ENCODE measurements at places on chromosomes 7 and 10.
A peak's percentile ranks its signal among the peaks of the same experiment; 100 is the strongest.

DNA sequence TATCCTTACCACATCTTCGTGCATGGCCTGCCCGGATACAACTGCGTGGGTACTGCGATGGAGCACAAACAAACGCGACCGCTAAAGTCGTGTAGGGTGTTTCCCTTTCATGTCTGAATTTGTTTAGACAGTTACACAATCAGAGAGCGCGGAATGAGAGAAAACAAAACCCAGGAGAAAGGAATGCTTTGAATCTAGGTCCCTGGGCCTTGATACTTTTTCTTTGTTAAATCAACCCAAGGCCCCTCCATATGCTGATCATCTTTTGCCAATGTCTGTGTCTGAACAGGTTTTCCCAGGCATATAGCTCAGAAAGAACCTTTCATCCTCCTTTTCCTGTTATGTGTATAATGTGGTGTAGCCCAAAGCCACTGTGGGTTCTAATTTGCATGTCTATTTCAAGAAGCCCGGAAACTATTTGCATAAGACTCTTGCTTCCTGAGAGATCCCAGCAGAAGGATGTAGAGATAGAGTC is 145.8 kb downstream of the FRMD4A start:
- DNase-seq, result peak; percentile 79

DNA sequence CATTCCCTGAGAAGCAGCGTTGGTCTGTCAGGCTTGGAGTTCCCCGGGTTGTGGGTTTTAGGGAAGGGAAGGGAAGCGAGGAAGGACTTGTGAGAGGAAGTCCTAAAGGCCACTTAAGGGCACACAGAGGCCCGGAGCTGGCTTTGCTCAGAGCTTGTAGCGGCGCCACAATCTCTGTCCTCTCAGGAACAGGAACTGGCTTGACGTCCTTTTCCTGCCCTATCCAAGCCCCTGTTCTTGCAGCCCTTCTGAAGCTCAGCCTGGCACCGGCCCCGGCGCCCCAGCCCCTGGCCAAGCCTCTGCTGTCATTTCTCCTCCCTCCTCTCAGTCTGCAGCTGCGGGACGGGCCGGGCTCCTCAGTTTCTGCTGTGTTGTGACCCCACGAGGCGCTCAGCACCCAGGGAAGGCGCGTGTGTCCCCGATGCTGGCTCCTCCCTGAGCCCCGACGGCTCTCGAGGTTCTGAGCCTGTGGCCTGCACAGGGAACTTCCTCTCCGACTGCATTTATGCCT is at the start of gene GIMAP8:
TSS of gene GIMAP8 (plus strand) at position 140 of the 511 bp plus-strand sequence. CDS start 16,069 bp downstream, outside the sequence.
- DNase-seq, result no peak

GRCh38 chr7:50704844-50705243 is 77.9 kb downstream of the GRB10 start:
- DNase-seq, result no peak

- DNase-seq, result no peak
Observed at GRCh38 chr7:47039904-47040303, 542.0 kb downstream of the TNS3 start.

- no peak for DNase-seq
Observed at GRCh38 chr7:132256721-132257212, 319.5 kb downstream of the PLXNA4 start.

DNA sequence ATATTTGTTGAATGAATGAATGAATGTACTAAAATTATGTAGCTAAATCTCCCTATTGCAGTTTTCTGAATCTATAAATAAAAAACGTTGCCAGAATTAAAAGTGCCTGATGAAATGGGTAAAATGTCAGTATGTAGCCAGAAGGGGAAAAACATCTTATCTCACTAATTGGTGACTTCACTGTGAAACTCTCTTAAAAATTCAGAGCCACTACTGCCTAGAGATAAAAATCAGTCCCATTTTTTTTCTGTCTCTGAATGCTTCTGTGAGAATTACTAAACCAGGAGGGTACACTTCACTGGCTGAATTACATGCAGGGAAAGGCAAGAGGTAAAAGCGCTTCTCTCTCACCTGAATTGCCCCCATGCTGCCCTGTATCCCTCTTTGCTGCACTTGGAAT is 69.6 kb upstream of the HPS1 start:
- no peak for DNase-seq

- no peak for DNase-seq
Observed at GRCh38 chr10:4691776-4692175, 134.2 kb upstream of the AKR1E2 start.

DNA sequence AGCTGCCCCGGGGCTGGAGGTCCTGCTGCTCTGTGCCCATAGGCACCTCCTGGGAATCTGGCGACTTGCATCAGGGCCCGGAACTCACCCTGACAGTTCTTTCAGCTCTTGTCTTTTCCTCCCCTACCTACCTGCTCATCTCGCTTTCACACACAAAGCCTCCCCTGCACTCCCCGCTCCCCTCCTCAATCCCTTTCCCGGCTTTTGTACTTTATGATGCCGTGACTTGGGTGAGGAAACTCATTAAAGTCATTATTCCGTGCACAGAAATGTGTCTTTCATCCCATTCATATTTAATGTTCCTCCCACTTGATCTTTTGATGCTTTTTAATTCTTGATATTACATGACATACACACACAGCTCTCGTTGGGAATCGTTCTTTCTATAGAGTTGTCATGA is 218.6 kb downstream of the RPS24 start:
- no peak for DNase-seq

DNA sequence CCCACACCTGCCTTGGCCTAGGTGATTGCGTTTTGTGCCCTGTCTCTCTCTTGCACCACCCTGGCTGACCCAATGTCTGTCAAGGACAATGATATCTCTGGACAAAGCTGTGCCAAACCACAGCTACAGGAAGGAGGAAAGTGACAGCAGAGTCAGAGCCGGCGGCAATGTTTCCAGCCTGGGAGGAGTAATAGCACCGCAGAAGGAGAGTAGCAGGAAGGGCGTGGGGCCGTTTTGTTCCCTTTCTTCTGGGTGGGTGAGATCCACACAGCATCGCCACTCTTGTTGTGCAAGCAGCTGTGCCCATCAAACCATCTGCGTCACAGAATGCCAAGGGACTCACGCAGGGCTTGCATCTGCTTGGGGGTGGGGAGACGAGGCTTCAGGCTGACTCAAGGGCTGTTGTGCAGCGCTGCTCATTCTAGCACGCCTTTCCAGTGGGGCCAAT is 341.6 kb upstream of the AUTS2 start:
- DNase-seq, result no peak

DNA sequence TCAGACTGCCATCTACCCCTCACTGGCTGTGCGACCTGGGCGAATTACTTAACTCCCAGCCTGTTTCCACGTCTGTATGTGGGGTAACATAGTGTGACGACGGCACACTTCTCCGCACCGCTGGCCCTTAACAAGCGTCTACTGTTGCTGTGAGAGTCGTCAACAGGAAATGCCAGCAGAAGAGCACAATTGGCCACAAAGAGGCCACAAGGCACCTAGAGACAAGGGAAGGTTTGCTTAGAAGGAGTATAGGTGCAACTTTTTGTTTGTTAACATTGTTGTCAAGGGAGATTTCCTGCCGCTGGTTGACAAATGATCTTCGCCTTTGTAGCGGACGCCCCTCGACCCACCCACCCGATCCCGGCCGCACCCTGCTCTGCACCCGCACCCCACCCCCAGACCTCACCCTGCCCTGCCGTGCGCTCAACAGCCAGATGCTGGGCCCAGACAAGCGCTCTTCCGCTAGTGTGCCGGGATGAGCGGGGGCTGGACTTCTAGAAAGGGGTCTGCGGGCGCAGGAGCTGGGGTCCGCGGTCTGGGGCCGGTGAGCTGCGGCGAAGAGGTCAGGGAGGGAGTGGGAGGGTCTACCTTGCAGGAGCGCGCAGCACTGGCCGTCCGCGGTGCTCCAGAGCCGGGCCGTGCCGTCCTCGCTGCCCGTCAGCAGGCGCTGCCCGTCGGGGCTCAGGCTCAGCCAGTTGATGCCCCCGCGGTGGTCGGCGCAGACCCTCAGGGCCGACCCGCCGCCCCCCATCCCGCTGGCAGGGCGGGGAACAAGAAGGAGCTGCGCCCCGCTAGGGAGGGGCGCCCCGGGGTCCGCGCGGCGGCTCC is 785 bp downstream of the WDR86 start:
- DNase-seq, result no peak

DNA sequence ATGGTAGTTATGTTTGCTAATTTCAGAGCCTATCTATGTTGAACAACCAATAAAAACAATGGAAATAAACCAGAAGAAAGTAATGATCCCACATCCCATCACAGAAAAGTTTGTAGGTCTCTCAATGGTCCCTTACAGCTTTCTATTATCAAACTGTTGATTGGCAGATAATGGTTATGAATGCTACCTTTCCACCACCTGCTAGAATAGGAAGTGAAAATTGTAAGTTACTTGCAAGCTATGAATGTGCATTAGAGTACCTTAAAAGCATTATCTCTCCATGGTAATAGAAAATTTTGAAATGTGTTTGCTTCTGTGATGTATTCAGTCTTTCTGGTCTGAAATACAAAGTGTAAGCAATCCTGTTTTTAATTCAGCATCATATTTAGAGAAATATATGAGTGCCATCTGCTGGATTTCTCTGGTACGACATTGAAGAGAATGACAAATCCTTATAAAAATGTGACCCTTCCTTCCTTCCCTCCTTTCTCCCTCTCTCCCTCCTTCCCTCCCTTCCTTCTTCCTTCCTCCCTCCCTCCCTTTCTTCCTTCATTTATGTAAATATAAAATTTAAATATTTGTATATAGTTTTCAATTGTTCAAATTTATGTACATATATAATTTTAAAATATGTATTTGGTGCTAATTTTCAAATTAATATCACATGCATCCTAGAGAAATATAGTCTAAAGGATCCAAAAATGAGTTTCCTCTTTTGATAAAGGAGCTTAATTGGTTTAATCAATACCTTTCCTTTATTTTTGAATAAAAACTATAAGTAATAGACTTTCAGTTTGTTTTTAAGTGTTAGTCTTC is 41.4 kb upstream of the PNLIPRP3 start:
- no peak for DNase-seq

GRCh38 chr10:1068380-1069361 is 12.5 kb downstream of the WDR37 start:
- no peak for DNase-seq

GRCh38 chr7:34260279-34260678 is 354.9 kb downstream of the BMPER start:
- no peak for DNase-seq

- DNase-seq, result no peak
Observed at GRCh38 chr7:55517191-55517633, 55.1 kb downstream of the VOPP1 start.

DNA sequence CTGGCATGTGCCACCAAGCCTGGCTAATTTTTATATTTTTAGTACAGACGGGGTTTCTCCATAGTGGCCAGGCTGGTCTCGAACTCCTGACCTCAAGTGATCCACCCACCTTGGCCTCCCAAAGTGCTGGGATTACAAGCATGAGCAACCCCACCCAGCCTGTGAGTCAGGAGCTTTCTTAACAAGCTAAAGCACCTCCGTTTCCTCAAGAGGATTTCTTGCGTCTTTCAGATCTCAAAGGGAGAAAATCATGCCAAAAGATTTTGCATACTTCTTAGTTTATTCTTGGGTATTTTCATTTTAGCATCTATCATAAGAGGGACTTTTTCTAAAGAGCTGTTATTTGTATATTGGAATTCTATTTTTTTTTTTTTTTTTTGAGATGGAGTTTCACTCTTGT is 47.9 kb upstream of the FOXK1 start:
- DNase-seq, result no peak

GRCh38 chr7:134639683-134640279 is 6.9 kb upstream of the BPGM start:
- no peak for DNase-seq
